Effector memory CD8-positive, alpha-beta T cell (primary cell): ENCODE measurements at places on chromosomes 16 and 17.

- no peak overlapping the region for H3K4me3 ChIP-seq
- DNase-seq = no peak
- no peaks in the 10 kb centered on the region for H3K27me3 ChIP-seq
- peak overlapping the region; percentile 65 for H3K27ac ChIP-seq
Observed at GRCh38 chr17:18250259-18250658, 8.3 kb downstream of the FLII start.

- H3K36me3 ChIP-seq = peaks cover 7% of the 10 kb centered on the region
- H3K27me3 ChIP-seq = no peaks in the 10 kb centered on the region
- H3K4me1 ChIP-seq = peaks cover 3% of the 10 kb centered on the region
- DNase-seq = no peak
Observed at GRCh38 chr17:55770196-55770870, 19.5 kb downstream of the PCTP start.

DNA sequence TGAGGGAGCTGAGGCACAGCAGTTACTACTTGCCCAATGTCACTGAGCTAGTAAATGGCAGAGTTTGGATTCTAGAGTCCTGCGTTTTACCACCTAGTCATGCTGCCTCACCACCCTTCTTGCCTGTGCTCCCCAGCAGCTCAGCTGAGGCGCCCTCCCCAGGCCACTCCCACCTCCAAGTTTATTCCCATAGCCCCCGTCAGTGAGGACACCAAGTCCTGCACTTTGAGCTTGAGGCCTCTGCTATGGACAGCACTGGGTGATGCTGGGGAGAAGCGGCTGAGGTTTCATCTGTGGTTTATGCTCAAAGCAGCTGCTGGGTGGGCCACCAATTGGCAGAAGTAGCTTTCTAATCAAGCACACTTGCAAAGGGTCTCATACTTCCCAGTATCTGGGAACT lies 36.7 kb downstream of the TMEM238L start:
- H3K4me3 ChIP-seq = no peak overlapping the region
- no peaks in the 10 kb centered on the region for H3K4me1 ChIP-seq
- no peaks in the 10 kb centered on the region for H3K36me3 ChIP-seq
- peaks cover 9% of the 10 kb centered on the region for H3K27me3 ChIP-seq

DNA sequence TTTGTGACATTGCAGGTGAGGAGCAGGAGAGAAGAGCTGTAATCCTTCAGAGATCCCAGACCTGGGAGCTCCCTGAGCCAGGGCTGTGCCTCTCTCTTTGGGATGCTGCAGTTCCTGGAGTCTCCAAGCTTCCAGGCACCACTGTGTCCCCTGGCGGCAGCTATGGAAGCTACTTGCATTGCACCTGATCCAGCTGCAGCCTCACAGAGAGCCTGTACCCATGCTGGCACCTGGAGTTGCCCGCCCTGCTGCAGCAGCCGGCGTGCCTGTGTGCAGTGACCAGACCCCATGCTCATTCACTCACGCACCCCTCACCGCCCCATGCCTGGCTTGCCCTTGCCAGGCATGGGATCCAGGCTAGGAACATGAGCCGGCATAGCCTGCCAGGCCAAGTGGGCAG lies 51.8 kb upstream of the MED9 start:
- no peak for DNase-seq
- H3K27me3 ChIP-seq = peaks cover 11% of the 10 kb centered on the region
- H3K27ac ChIP-seq = no peak overlapping the region
- no peaks in the 10 kb centered on the region for H3K36me3 ChIP-seq
- no peaks in the 10 kb centered on the region for H3K4me1 ChIP-seq
- no peak overlapping the region for H3K4me3 ChIP-seq

GRCh38 chr16:69273009-69273408 lies 38.1 kb upstream of the VPS4A start:
- no peak overlapping the region for H3K27ac ChIP-seq
- no peaks in the 10 kb centered on the region for H3K27me3 ChIP-seq
- H3K36me3 ChIP-seq = peaks cover 18% of the 10 kb centered on the region
- H3K4me1 ChIP-seq = no peaks in the 10 kb centered on the region
- H3K4me3 ChIP-seq = no peak overlapping the region

GRCh38 chr16:35910409-35910808 lies 2451.0 kb downstream of the TP53TG3F start:
- H3K4me1 ChIP-seq = no peaks in the 10 kb centered on the region
- H3K36me3 ChIP-seq = peaks cover 2% of the 10 kb centered on the region
- DNase-seq = no peak
- no peaks in the 10 kb centered on the region for H3K27me3 ChIP-seq
- no peak overlapping the region for H3K27ac ChIP-seq

- H3K36me3 ChIP-seq = peaks cover 24% of the 10 kb centered on the region
- H3K4me1 ChIP-seq = peaks cover 91% of the 10 kb centered on the region
- no peaks in the 10 kb centered on the region for H3K27me3 ChIP-seq
Observed at GRCh38 chr16:17365591-17366298, 105.0 kb downstream of the XYLT1 start.

GRCh38 chr17:72862276-72862999 lies 230.1 kb downstream of the SLC39A11 start:
- H3K27me3 ChIP-seq = no peaks in the 10 kb centered on the region
- no peak overlapping the region for H3K4me3 ChIP-seq
- H3K27ac ChIP-seq = no peak overlapping the region

- H3K4me1 ChIP-seq = no peaks in the 10 kb centered on the region
- H3K4me3 ChIP-seq = no peak overlapping the region
- H3K36me3 ChIP-seq = peaks cover 4% of the 10 kb centered on the region
- DNase-seq = no peak
- no peak overlapping the region for H3K27ac ChIP-seq
- H3K27me3 ChIP-seq = no peaks in the 10 kb centered on the region
Observed at GRCh38 chr17:60888812-60889709, 211.4 kb downstream of the BCAS3 start.

GRCh38 chr16:3789375-3790099 lies 72.2 kb upstream of the TRAP1 start:
- H3K4me1 ChIP-seq = peaks cover 37% of the 10 kb centered on the region
- peaks cover 60% of the 10 kb centered on the region for H3K36me3 ChIP-seq
- H3K27me3 ChIP-seq = no peaks in the 10 kb centered on the region
- peak overlapping the region; percentile 72 for H3K27ac ChIP-seq
- H3K4me3 ChIP-seq = peak overlapping the region; percentile 77

DNA sequence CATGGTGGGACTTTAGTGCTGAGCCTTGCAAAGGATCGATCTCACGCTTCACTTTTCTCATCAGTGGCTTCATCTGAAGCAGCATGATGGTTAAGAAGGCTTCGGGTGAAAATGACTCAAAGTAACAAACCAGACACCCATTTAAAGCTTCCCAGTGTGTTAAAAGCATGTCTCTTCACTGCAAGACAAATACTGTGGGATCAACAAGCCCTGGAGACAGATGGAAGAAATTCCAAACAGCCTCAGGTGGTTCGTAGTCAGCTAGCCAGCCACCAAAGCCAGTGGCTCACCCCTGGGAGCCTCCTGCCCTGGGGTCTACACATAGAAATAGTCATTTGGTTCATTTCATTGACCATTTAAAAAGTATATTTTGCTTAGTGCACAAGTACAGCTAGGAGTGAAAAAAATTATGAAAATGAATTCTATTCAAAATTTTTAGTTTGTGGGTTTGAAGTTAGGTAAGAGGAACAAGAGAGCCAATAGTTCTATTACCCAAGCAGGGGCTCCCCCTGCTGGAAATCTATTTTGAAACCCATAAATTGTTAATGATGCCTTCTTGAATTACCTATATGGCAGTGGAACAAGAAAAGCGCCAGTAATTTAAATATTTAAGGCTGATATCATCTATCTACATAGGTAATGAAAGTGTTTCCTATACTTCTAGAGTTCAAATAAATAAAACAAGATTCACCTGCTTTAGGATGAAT lies 51.6 kb downstream of the PMP22 start:
- H3K4me3 ChIP-seq = no peak overlapping the region
- no peak overlapping the region for H3K27ac ChIP-seq
- no peaks in the 10 kb centered on the region for H3K36me3 ChIP-seq
- H3K27me3 ChIP-seq = peaks cover 20% of the 10 kb centered on the region

- DNase-seq = no peak
- H3K4me3 ChIP-seq = peak overlapping the region; percentile 98
- peak overlapping the region; percentile 100 for H3K27ac ChIP-seq
- H3K27me3 ChIP-seq = no peaks in the 10 kb centered on the region
- H3K4me1 ChIP-seq = peaks cover 34% of the 10 kb centered on the region
Observed at GRCh38 chr16:24538756-24539294, 541 bp upstream of the RBBP6 start.

DNA sequence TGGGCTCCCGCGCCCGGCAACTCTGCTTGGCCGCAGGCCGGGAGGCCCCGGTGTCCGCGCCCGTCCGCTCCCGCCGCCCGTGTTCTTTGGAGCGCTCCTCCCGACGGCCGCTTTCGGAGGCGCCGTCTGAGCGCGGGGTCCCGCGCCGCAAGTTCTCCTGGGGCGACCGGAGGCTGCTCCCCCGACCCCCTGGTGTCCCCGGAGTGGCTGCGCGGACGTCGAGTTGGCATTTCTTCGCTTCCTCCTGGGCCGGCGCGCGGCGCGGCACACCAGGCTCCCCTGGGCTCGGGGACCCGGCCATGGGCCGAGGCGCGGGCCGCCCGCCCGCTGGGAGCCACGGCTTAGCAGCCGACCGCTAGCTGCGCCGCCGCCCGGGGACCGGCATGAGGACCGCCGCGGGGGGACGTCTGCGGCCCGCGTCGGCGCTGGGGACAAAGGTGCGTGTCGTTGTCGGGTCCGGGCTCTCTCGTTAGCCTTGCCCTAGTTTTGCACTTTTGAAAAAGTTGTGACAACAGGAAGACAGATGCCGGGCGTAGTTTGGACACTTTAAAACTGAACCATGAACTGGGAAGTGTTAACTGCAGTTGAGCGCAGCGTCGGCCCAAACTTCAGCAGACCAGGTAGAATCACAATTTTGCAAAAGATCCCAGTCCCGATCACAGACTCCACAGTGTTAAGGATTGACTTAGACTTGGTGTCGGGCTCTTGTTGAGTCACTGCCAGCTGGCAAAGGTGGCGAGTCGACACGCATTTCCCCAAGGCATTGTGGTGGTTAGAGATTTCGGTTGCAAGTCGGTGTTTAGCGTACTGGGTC lies 700 bp downstream of the UBN1 start:
- peaks cover 42% of the 10 kb centered on the region for H3K36me3 ChIP-seq
- peaks cover 52% of the 10 kb centered on the region for H3K4me1 ChIP-seq

GRCh38 chr17:45123930-45124796 lies 8.2 kb downstream of the PLCD3 start:
- no peaks in the 10 kb centered on the region for H3K36me3 ChIP-seq
- no peak overlapping the region for H3K27ac ChIP-seq
- no peak for DNase-seq
- H3K27me3 ChIP-seq = peaks cover 8% of the 10 kb centered on the region

DNA sequence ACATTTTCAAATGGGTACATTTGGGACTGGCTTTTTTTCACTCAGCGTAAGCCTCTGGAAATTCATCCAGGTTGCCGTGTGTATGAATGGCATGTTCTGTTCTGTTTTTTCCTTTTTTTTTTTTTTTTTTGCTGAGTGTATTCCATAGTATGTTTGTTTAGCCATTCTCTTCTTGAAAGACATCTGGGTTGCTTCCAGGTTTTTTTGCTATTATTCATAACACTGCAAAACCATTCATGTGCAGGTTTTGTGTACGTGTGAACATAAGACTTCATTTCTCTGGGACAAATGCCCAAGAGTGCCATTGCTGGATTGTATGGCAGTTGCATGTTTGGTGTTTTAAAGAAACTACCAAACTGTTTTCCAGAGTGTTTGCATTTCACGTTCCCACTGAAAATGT lies 335.9 kb upstream of the TNRC6C start:
- H3K36me3 ChIP-seq = no peaks in the 10 kb centered on the region
- H3K27ac ChIP-seq = no peak overlapping the region
- no peak overlapping the region for H3K4me3 ChIP-seq
- H3K4me1 ChIP-seq = peaks cover 11% of the 10 kb centered on the region

DNA sequence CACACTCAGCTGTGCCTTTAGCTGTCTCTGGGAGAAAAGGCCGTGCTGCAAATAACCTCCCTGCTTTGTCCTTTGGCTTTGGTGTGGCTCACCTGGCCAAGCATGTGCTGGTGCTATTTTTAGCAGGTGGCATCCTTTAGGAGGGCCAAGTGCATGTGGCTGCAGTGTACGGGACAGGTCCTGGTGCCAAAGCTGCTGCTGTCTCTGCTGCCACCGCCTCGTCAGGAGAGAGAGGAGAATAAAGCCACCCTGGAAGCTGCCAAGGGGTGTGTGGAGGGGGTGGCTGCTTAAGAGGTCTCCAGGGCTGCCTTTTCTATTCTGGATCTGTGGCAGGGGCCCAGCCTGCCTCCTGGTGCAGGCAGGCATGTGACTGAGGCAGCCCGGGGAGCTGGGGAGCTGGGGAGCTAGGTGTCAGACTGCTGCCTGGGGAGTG lies 6.2 kb downstream of the AKAP1 start:
- H3K4me1 ChIP-seq = peaks cover 18% of the 10 kb centered on the region
- DNase-seq = no peak
- H3K27me3 ChIP-seq = no peaks in the 10 kb centered on the region
- H3K27ac ChIP-seq = peak overlapping the region; percentile 7
- H3K36me3 ChIP-seq = no peaks in the 10 kb centered on the region
- H3K4me3 ChIP-seq = no peak overlapping the region

GRCh38 chr17:7823581-7824001 lies 10.4 kb upstream of the KDM6B start:
- no peak overlapping the region for H3K4me3 ChIP-seq
- DNase-seq = no peak
- peaks cover 3% of the 10 kb centered on the region for H3K36me3 ChIP-seq
- no peaks in the 10 kb centered on the region for H3K4me1 ChIP-seq

DNA sequence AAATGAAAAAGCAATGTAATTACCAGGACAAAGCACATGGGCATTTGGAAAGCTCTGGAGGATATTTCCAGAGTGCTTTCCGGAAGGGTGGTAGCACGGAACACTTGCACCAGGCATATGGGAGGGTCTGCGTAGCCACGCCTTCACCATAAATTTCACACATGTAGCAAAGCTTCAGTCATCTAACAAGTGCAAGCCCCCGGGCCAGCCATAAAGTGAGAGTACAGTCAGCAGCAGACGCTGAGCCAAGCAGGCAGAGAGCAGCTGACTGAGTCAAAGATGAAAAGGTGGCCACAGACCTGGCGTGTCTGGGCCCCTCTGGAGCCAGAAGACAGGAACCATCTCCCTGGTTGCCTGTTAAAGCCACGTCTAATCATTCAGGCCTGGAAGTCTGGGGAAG lies 130.6 kb downstream of the SEC14L1 start:
- no peaks in the 10 kb centered on the region for H3K4me1 ChIP-seq
- no peak for DNase-seq
- no peaks in the 10 kb centered on the region for H3K36me3 ChIP-seq
- no peak overlapping the region for H3K4me3 ChIP-seq

DNA sequence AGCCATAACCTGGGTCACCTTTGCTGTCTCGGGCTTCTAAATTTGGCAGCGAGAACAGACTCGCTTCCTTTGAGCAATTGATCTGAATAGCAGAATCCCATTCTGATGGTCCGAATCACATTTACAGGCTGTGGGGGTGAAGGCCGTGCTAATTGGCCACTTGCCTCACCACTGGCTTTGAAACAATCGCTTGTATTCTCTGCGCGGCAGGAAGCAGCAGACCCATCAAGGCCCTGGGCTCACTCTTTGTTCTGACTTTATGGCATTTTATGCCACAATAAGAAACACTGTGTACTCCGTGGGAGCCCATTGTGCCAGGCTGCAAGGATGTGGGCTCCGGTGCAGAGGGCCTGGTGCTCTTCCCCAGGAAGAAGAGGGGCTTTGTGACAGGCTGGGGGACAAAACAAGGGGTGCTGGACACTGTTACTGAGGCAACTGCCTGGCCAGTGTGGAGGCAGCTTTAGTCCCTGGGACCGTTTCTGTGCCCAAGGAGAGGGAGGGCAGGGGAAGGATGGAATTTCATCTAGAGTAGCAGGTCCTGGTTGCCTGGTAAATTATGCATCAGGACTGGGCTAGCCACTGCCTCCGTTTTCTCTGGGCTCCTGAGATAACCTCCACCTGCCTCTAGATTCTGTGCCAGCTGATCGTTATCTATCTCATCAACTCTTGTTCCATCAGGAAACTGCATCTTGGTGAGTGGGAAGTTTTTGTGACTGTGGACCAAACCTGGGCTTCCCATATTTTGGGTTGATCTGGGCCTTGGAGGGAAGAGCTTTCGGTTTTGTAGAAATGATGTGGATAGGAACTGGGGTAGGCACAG lies 78.5 kb downstream of the MRC2 start:
- DNase-seq = no peak
- no peak overlapping the region for H3K4me3 ChIP-seq
- H3K27ac ChIP-seq = peak overlapping the region; percentile 69
